ENCODE measurements at places on chromosomes 3 and 15.

DNA sequence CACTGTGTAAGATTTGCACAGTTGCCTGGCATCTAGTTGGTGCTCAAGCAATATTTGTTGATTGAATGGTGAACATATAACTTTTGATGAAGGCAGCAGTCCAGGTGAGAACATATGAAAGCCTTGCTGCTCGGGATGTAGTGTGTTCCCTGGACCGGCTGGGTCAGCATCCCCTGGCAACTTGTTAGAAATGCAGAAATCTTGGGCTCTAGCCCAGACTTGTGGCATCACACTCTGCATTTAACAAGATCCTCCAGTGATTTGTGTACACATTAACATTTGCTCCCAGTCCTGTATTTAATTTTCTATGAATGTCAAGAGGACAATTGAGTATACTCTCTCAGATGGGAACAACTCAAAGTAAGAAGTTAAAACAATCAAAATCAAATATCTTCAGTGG, 69.0 kb upstream of the SAMMSON start:
- DNase-seq: no peak

DNA sequence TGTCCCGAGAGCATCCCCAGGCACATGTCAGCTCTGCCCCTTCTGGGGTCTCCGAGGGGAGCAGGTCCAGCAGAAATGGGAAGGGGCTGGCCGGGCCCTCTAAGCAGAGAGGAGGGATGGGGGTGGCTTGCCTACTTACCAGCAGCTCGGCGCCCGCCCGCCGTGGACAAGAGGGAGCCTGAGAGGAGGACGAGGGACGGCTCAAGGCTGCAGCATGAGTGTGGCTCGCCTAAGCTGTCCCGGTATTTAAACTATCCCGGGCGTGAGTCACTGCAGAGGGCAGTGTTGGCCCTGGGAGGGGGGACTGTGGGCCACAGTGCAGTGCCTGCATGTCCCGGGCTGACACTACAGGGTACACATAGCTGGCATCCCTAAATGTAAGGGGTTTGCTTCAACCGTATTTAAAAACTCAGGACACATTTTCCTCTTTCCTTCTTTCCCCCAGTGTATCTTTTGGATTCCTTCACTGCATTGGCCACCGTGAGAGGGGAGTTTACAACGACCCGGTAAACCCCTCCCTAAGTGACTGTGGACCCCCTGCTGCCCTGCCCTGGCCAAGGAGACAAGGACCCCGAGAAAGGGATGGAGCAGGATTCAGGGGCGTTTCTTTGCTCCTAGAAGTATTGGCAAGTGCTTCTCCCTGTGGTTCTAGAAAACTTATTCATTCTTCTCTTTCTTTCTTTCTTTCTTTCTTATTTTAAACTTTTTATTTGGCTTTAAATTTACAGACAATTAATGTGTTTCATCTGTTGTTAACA, at the start of gene LRRC15:
Gene LRRC15, minus strand, starts transcription at position 222 of the 758 bp plus-strand sequence. CDS start 8,700 bp downstream, outside the sequence.
- DNase-seq: peak; percentile 56

GRCh38 chr15:62824111-62825015, 218.2 kb upstream of the TPM1 start:
- no peak for DNase-seq

- DNase-seq: no peak
Measured at GRCh38 chr3:65827076-65827475, 211.6 kb downstream of the MAGI1 start.

DNA sequence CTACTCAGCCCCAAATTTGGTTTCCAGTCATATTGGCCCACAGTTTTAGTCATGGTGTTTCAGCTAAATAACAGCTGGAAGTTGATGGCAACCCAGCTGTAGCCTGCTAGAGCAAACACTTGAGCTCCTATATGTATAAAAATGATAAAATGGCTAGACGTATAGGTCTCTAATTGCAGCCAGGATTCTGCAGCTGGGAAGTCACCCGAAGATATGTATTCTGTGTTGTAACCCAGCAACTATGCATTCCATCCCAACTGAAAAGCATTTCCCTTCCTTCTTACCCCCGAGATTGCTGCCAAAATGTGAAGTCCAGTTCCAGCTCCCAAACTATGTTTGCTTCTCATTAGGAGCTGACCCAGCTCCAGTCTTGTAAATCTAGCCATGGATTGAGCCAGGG, 408.4 kb downstream of the AGBL1 start:
- DNase-seq: no peak

- no peak for DNase-seq
Measured at GRCh38 chr3:48436477-48436787, 3.5 kb downstream of the CCDC51 start.

- DNase-seq: no peak
Measured at GRCh38 chr3:9214599-9214998, 34.8 kb downstream of the SRGAP3 start.

DNA sequence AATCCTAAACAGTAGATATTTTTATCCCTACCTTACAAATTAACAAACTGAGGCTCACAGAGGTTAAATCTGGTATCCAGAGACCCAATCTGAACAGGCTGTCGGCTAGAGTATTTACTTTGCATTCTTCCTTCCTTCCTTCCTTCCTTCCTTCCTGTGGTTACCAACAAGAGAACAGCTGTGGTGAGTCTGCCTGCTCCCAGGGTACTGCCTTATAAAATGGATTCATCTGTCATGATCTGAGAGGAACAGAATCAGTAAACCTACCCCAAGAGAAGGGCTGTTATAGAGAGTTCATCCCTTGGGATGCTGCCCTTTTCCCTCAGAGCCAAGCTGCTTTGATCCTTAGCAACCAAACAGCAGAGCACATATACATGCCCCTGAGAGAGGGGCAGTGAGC, 3.6 kb downstream of the GADL1 start:
- no peak for DNase-seq

DNA sequence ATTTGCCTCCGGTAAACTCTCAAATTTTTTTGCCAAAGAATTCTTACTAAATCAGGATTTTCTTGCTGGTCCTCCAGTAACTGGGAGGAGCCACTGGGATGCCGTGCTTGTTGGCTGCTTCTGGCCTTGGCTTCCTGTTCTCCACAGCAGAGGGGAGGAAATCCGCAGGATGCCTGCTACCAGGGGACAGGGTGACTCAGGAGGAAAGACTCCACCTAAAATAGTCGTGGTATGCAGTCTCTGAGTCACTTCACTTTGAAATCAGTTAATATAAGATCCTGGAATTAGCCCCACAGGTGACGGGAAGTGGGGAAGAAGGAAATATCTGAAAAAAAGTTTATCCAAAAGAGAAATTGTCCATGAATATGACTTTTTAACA, 6.5 kb upstream of the TM4SF18 start:
- DNase-seq: peak; percentile 99

- DNase-seq: no peak
Measured at GRCh38 chr15:60683156-60683555, 204.2 kb upstream of the ICE2 start.

GRCh38 chr15:83206526-83207008, 1.1 kb downstream of the HDGFL3 start:
- peak; percentile 23 for DNase-seq

DNA sequence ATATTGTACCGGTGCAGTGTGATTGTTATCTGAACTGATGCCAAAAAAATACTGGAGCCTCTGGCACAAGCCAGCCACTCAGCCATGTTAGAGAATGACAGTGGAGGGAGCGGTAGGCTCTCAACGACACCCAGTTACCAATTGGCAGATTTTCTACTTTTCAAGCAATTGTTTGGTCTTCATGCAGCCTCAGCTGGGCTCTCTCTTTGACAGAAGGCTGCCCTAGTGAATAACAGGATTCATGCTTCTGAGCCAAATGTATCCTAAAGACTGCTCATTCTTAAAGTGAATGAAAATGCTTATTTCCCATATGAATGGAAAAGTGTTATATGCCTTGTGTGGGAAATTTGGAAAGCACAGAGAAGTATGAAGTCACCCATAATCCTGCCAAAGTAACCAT, 261.2 kb upstream of the TRIM42 start:
- no peak for DNase-seq

GRCh38 chr3:39141171-39141995, 12.0 kb downstream of the CSRNP1 start:
- DNase-seq: peak; percentile 28

DNA sequence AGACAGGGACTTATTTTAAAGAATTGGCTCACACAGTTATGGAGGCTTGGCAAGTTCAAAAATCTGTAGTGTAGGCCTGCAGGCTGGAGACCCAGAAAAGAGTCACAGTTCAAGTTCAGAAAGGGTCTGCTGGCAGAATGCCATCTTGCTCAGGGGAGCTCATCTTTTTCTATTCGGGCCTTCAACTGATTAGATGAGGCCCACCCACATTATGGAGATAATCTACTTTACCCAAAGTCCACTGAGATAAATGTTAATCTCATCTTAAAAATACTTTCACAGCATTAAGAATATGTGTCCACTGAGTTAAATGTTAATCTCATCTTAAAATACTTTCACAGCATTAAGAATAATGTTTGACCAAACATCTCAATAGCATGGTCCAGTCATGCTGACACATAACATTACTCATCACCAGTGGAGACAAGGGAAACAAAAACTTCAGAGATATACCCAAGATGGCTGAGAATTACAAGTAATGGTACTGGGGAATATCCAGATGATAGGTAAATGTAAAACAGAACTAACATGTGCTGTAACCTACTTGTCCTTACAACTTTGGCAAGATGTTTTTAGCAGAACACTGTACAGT, 74.3 kb upstream of the STAC start:
- DNase-seq: no peak

DNA sequence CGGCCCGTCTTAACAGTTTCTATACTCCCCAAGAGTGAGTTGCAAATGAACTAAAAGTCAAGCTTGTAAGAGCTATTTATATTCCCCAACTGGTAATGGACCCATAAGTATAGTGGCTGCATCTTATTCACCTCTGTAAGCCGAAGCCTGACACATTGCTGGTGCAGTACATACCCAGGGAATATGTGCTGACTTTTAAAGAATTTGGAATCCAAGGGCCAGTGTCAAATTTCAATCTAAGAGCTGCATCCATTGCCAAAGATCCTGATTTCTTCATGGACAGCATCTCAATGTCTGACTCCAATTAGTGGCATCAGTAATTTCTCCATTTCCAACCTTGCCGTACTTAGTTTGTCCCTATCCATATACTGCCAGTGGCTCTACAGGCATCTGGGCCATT, 42.0 kb downstream of the FRMD4B start:
- no peak for DNase-seq

GRCh38 chr3:64684715-64685261, 3.0 kb downstream of the ADAMTS9 start:
- DNase-seq: peak; percentile 64

DNA sequence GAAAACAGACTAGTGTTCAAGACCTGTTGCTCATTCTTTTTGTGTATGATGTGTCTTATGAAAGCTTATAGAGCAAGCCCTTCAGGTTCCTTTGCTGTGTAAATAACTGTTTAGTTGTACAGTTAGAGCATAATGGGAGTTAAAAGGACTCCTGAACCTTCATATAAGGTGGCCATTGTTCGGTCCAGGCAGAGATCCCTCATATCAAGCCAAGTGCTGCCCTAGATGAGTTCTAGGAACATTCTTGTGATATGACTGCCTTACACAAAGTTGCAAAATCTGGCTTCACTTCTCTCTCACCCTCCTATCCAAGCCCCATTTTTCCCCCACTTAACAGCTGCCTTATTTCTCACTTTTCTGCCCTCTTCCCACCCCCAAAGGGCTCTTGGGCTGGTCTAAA, 26.9 kb downstream of the GYG1 start:
- no peak for DNase-seq

GRCh38 chr3:29454161-29454611, 173.3 kb downstream of the RBMS3 start:
- DNase-seq: no peak

DNA sequence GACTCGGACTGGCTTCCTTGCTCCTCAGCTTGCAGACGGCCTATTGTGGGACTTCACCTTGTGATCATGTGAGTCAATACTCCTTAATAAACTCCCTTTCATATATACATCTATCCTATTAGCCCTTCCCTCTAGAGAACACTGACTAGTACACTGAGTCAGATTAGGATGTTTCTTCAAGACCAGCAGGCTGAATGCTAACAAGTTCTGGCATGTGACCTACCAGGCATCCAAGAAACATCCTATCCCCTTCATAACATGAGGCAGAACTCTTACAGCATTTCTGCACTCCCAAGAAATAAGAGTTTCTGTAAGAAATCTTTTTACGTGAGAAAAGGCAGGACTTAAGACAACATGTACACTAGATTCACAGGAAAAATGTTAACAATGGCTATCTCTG, 9.3 kb downstream of the CFAP92 start:
- no peak for DNase-seq

DNA sequence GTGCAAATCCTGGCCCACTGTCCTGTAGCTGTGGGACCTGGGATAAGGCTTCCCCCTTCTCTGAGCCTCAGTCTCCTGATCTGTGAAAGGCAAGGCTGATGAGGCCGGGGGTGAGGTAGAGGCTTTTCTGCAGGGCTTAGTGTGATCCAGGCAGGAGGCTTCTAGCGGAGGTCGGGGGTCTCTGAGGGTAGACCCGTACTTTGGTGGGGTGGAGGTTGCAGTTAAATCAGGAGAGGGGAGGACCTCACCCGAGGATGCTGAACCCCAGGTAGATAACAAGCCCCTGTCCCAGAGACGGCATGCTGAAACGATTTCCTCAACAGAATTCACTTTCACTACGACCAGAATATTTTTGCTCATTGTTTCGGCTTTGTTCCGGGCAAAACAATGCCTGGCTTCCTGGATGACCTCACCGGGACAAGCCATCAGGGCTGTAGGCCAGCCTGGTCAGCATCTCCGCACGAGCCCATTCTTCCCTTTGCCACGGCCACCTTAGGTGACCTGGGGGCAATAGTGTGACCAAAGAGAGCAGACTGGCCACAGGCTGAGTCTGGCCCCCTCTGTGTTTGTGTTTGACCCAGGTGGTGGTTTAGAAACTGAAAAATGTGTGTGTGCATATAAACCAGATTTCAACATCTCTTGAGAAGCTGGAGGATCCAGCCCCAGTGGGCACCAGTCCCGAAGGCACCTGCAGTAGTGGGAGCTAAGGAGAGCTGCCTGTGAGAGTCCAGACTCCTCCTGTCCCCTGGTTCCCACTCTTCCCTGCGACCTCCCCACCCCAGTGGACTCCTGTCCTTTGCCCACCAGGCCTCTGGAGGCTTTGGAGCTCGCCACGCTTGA, 33.0 kb downstream of the SLC6A6 start:
- DNase-seq: peak; percentile 89

GRCh38 chr3:12833222-12834161, 7.9 kb downstream of the RPL32 start:
- DNase-seq: no peak

DNA sequence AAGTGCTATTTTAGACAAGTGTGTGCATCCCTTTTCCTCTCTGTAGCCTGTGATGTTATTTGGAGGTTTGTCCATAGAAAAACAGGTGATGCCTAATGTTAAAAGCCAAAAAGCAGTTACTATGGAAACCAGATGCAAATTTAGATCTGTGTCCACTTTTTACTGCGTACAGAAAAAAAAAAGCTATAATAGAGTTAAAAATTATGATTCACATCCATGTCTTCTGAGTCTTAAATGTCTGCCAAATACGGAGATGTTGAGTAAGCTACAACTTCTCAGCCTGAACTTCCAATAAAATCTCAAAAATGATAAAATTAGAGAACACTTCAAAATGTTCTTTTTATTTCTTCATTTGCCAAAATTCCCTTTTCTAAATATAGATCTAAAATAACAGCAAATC, 74.2 kb upstream of the GAP43 start:
- no peak for DNase-seq

All from lung microvascular endothelial cell (primary cell).